ENCODE measurements at places on chromosomes 11 and 22.

DNA sequence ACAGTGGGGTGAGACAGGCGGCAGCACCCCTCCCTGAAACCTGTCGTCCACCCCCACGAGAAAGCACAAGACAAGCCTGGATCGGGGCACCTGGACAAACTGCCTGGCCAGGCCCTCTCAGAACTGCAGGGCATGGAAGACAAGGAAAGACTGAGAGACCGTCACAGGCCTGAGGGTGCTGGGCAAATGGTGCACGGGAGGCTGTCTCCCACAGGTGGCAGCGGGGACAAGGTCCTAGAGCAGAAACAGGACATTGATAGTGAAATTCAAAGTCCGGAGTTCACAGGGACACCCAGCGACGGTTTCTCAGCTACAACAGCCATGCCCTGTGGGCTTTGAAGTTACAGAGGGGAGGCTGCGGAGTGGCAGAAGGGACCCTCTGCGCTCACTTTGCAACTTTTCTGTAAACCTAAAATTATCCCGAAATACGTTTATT, 20.6 kb downstream of the DRD4 start:
- no peak for DNase-seq

DNA sequence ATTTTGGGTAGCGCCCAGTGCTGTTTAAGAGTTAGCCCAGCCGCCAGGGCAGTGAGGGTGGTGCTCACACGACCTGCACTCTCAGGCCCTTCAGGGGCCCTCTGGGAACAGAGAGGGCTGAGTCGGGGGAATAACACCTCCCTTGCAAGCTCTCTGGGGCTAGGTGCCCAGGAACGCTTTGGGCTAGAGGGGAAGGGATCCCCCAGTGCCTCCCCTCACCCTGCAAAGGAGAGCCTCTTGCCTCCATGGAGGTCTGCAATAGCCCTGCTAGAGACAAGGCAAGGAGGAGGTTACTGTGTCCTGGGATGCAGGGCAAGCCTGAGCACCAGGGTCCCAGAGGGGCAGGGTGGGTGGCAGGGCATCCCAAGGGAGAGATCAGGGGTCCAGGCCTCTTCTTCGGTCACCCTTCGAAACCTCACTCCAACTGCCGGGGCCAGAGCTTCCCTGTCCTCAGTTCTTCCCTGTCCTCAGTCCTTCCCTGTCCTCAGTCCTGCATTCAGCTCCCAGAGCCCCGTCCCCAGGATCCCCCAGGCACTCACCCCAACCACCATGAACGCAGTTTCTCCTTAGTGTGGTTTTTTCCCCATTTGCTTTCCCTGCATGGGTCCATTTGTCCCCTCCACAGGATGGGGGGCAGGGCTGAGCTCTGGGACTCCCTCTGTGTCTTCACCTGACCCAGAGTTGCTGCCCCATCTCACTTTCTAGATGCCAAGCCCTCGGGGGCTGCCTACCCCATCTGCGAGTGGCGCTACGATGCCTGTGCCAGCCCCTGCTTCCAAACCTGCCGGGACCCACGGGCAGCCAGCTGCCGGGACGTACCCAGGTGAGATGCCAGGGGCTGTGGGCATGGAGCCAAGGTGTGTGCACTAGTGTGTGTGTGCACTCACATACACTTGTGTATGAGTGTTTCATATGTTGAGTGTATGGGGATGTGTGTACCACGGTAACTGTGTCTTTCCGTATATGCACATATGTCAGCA, 60.8 kb downstream of the OTOG start:
- no peak for DNase-seq

GRCh38 chr11:114847306-114847975, 169.1 kb downstream of the NXPE2 start:
- DNase-seq: no peak

GRCh38 chr11:47750725-47751124, 16.4 kb downstream of the FNBP4 start:
- DNase-seq: no peak

GRCh38 chr11:2295971-2296912, 5.5 kb downstream of the C11orf21 start:
- no peak for DNase-seq

GRCh38 chr22:25736378-25737011, 5.5 kb upstream of the MYO18B start:
- no peak for DNase-seq

DNA sequence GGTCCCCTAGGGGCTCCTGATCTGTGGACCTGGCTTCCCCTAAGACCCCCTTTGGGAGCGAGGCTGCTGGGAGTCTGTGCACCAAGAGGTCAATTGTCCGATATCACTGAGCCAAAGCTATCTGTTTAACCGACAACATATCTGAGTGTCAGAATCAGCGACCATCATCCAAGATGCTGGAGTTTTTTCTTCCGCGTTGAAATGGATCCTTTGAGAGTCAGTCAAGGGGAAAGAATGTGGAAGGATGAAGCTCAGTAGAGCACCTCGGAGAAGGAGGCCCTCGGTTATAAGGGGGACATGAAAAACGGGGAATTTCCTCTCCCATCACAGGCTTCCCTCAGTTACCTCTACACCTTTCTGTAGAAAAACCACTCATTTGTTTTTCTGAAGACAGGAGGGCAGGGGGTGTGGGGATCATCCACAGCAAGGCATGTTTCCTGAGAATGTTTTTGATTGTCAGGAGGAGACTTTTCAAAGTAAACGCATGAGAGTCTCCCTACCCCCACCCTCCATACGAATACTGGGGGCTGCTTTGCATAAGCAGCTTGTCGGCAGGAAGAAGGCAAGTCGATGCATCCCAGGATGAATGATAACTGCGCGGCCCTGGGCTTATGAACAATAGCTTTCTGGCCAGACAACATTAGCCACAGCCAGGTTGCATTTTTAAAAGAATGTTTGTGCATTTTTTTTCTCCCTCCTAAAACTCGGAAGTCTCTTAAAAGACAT, 37.7 kb upstream of the CCND1 start:
- DNase-seq: no peak

GRCh38 chr11:120068114-120068573, 69.8 kb downstream of the TRIM29 start:
- no peak for DNase-seq

DNA sequence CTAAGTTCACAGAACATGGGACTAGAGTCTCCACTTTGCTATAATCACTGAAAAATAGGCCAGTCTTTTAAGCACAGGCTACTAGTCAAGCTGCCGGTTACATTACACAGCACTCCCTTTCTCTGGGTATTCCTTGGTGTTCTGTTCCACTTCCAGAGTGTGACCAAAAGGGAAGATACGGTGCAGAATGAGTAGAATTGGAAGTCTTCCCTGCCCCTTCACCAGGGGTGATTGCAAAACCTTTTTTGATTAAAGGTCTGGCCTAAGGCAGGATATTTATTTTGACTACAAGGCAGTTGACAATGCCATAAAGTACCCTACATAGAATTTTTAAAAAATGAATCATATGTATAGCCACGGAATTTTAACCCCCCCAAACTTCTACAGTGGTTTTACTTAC, 59.6 kb upstream of the ADORA2A start:
- DNase-seq: no peak

DNA sequence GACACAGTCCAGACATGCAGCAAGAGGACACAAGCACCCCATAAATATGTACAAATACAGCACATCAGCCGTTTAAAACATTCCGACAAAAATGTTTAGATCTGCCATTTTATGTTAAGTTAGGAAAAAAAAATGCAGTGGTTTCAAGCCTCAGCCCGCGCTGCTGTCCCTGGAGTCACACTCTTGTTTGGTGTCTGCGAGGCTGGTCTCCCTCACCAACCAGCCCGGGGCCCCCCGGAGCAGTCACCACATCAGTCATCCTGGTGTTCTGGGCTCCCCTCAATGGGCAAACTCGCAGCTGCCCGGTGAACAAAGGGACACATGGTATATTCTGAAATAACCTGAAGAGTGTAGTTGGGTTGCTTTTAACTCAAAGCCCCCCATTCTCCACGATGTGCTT, 1022.2 kb downstream of the BRD1 start:
- no peak for DNase-seq

GRCh38 chr22:46614025-46614931, 5.9 kb upstream of the GRAMD4 start:
- DNase-seq: peak; percentile 88

- no peak for DNase-seq
Measured at GRCh38 chr11:109306322-109306721, 115.7 kb upstream of the C11orf87 start.

GRCh38 chr11:55732936-55733335, 40.3 kb upstream of the OR5D13 start:
- no peak for DNase-seq

All from T-helper 1 cell (primary cell).